ENCODE measurements at places on chromosomes 1 and 21.

DNA sequence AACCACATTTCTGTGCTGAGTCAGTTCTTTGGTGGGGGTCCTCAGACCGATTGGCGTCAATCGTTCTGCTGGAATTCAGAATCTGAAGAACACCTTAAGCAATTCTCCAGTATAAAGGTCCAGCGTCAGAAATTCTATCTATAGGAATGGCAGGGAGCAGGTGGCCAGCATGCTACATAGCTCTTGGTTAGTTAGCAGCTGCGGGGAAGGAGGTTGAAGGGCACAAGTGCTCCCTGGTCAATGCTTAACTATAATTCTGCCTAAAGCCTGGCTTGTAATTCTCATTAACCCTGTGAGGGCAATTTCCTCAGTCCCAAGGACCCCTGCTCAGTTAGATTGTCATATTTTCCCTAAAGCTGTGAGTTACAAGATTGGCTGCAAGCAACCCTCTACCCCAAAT is 54.3 kb upstream of the GALNT2 start:
- DNase-seq: no peak

DNA sequence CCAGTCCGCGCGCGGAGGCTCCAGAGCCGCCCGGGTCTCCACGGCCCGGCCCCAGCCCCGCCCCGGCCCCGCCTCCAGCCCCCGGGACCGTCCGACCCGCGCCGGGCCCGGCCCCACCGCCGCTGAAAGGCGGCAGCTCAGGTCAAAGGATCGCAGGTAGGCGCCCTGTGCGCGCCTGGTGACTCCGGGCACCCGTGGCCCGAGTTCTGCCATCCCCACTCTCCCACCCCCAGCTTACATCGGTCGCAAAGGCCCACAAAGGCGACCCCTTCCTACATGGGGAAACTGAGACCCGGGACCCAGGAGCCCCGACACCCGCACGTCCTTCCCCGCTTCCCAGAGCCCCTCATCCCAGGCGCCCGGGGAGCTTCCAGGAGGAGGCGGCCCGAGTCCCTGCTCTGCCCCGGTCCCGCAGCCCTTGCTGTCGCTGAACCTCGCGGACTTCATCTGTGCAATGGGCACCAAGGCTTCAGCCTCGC is at the start of gene TMEM200B:
TSS of gene TMEM200B (minus strand) at position 17 of the 479 bp plus-strand sequence. CDS start 2,075 bp downstream, outside the sequence.
- no peak for DNase-seq

- no peak for DNase-seq
Measured at GRCh38 chr1:162088281-162088969, 18.9 kb downstream of the NOS1AP start.

- no peak for DNase-seq
Measured at GRCh38 chr1:5981009-5981380, 11.2 kb downstream of the NPHP4 start.

DNA sequence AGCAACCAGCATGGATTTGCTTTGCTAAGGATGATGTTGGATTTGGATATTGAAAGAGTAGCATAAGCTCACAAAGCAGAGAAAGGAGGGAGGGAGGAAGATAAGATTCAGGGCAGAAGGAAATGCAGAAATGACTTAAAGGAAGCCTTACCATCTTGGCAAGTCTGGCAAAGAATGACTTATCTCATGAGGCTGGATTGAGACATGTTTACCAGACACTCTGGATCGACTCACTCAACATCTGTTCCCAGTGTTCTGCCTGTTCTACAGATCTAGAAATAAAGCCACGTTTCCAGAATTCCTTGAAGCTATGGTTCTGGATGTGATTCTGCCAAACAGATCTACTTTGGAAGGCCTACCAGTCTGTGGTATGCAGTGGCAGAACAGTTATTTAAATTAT is 38.8 kb upstream of the CTBS start:
- no peak for DNase-seq
